ENCODE measurements at places on chromosomes 6 and 20.

GRCh38 chr6:89392823-89393222 is 19.2 kb downstream of the RRAGD start:
- DNase-seq: no peak

GRCh38 chr6:121491576-121491975 is 56.1 kb downstream of the GJA1 start:
- no peak for DNase-seq

GRCh38 chr6:85795945-85796344 is 153.3 kb upstream of the SYNCRIP start:
- no peak for DNase-seq

DNA sequence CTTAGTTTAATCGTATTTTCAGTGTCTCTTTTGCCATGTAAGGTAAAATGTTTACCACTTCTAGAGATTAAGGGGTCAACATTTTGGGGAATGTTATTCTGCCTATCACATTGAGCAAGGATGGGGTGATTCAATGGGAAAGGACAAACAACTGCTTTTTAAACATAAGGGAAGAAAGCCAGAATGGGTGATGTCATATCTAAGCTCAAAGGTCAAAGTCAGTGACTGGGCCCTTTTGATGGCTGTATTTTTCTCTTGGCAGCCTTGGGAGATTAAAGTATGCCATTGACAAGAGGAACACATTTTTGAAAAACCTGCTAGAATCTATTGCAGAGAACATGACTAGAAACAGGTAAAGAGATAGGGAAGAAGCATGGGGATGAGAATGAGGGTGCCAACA is 477.3 kb upstream of the IRAK1BP1 start:
- no peak for DNase-seq

DNA sequence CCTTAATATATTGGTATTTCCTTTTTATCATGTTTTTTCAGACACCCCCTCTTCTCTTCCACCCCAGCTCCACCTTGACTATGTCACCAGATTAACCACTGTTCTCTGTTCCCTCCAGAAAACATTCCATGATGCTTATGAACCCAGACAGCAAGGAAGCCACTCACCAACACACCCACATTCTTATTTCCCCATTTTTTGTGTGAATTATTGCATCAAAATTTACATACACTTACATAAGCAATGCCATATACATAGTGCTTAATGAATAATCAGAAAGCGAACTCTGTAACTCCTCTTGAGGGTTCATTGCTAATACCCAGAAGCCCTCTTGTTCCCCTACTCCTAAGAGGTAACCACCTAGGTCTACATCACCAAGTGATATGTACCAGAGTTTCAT is 182.3 kb upstream of the CDYL start:
- no peak for DNase-seq

- no peak for DNase-seq
These were observed 119.7 kb downstream of the BCKDHB start for GRCh38 chr6:80226151-80226550.

DNA sequence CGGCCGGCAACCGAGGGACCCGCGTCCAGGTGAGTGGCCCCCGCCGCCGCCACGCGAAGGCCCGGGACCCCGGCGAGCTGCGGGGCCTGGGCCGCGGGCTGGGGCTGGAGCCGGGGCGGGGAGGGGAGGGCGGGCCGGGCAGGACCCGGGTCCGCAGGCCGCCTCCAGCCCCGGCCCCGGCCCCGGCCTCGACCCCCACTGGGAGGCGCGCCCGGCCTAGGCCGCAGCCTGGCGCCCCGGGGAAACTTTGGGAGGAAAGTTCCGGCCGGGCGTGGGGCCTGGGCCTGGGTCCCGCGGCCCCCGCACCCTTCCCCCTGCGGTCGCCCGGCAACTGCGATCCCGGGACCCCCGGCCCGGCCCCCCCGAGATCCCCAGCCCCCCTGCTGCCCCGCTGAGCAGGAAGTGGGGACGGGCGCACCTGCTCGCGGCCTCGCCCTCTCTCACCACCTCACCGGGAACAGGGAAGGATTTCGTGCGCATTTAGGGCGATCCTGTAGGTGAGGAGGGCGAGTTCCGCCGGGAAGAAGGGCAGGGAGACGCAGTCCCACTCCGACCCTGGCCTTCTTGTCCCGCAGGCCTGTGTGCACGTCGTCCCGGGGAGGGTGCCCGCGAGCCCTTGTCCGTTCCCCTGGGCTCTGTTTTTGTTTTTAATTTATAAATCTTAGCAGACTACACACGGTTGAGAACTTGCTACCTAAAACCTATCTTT is 402 bp downstream of the OSBPL2 start:
- no peak for DNase-seq

- DNase-seq: no peak
These were observed 125.0 kb upstream of the LAMA2 start for GRCh38 chr6:128757961-128758360.

GRCh38 chr20:36709126-36709525 is 36.8 kb downstream of the NDRG3 start:
- no peak for DNase-seq

DNA sequence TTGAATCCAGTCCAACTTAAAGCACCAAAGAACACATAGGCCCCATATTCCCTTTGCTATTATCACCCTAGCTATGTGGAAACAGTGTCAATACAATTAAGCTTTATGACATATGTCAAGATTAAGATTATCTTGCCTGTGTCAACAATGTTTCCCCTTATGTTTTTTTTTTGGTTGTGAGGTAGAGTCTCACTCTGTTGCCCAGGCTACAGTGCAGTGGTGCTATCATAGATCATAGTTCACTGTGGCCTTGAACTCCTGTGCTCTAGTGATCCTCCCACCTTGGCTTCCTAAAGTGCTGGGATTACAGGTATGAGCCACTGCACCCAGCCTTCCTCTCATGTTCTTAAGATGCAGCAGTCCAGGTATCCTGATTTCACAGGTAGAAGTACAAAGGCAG is 17.8 kb downstream of the AFG1L start:
- DNase-seq: no peak

GRCh38 chr6:169225887-169226286 is 27.8 kb downstream of the THBS2 start:
- no peak for DNase-seq

GRCh38 chr6:107106165-107106564 is 9.2 kb downstream of the BEND3 start:
- DNase-seq: no peak

DNA sequence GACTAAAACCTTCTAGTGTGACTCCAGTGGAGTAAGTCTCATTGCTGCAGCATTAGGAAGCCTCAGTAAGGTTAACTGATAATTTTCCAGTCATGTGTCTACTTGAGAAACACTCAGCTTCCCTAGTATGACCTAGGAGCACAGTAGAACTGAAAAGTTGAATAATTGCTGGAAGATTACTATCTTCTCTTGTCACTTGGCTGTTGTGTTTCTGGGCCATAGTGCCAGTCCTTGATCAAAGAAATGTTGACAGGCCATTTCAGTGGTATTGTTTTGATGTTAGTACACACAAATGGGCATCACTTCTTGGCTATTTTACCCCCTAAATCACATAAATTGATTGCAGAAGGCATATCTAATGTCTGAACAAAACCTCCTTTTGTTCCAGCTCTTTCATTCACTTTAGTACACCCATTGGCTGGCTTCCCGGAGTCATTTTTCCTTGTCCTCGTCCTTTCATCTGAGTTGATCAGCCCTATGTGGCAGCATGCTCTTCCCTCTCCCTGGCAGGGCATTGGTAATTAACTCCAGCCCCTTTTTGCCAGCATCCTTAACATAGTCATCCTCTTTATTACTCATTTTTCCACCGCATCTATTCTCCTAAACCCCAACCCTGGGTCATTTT is 6.0 kb downstream of the ENPP3 start:
- DNase-seq: peak; percentile 37

- DNase-seq: peak; percentile 82
These were observed 38.9 kb downstream of the MGME1 start for GRCh38 chr20:18007534-18008292.

GRCh38 chr6:127120787-127121636 is 2.5 kb downstream of the RSPO3 start:
- peak; percentile 28 for DNase-seq

DNA sequence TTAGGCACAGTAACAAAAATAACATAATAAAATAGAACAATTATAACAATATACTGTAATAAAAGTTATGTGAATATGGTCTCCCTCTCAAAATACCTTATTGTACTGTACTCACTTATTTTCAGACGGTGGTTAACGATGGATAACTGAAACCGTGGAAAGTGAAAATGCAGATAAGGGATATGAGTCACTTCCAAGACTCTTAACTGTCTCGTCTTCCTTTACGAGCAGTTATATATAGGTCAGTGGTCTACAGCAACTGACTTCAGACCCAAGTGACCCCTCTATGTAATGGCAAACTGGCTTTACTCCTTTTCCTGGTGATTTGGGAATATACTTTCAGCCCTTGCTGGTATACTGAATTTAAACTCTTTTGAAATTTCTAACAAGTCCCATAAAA is 261.4 kb downstream of the SLC35F1 start:
- DNase-seq: no peak

DNA sequence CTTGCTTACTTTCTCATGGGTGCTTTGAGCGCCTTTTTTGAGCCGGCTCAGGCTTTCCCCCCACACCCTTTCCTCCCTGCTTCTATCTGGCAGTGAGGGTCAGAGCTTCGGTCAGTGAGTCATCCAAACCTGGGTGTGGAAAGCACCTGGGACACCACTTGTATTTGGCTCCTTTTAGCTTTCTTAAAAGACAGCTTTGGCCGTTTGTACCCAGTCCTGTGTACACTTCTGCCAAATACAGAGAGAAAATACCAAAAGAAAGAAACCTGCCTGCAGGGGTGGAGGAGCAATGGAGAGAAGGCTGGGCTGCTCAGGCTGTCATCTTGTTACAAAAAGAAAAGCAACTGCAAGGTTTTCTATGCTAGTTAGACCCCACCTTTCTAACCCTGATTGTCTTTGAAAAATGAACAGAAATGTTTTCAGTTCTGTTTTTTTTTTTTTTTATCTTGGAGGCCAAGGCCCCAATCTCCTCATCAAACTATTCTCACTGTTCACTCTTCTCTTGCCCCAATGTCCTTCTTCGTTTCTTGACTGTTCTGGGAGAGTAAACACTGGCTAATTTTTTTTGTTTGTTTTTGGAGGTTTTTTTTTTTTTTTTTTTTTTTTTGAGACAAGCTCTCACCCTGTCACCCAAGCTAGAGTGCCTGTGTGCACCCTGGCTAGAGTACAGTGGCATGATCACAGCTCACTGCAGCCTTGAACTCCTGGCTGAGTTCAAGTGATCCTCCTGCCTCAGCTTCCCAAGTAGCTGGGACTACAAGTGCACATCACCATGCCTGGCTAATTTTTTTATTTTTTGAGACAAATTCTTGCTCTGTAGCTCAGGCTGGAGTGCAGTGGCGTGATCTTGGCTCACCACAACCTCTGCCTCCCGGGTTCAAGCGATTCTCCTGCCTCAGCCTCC is 76.4 kb downstream of the SSR1 start:
- DNase-seq: no peak

DNA sequence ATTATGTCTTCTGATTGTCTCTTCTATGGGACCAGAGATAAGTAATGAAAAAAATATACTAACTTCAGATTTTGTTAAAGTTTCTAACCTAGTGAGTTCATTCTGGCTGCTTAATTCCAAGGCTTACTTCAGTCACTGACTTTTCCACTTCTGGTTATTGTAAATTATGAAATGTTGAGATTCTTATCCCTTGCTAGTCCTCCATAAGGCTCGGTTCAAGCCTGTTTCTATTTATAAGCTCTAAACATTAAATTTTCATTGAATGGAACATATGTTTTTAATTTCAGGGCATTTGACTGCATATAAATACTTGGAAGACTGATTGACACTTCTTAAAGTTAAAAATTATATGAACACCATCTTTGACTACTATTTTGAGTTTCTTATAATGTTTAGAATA is 23.6 kb upstream of the NKAIN2 start:
- no peak for DNase-seq

- no peak for DNase-seq
These were observed 1.9 kb upstream of the BACH2 start for GRCh38 chr6:90298459-90299053.

DNA sequence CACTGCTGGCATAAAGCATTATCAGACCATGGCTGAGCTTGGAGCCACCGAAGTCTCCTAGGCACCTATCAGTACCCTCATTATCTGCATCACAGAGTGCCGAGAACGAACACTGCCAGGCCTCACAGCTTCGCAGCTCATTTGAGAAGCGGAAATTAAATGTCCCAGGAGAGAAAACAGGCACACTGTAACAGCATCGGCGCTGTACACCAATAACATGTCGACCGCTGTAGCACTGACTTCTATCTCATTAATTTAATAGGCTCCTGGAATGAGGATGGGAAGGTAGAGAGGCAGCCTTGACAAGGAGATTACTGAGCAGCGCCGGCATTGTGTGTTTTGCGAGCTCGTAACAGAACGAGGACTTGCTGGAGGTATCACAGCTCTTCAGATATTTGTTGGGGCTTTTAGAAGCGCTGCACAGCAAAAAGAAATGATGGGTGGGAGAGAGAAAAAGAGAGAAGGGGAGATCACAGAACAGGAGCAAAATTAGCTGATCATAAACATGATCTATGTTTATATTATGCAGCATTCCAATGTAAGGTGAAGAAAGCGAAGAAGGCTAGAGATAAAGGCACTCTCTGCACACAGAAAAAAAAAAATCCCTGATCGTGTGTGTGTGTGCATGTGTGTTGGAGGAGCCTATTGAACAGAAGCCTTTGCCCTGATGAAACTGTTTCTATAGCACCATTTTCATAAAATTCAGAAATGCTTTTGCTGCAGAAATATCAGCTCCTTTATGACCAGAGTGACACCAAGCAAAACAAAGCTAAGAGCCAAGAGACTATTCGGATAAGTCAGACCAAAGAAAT is 29.2 kb downstream of the ID4 start:
- DNase-seq: no peak

DNA sequence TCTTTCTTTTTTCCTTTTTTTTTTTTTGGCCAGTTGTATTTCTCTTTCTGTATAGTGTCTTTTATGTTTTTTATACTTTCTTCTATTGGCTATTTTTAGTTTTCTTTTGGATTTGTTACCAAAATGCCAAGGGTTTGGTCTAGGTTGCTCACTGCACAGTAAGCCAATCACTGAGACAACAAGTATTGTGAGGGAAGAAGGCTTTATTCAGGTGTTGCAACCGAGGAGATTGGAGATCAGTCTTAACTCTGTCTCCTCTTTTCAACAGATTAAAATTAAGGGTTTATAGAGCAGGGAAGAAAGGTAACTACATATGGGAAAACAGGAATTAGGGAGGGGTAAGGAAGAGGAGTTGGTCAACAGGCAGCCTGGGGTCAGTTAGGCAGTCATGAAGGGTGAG is 10.1 kb upstream of the TRIM26 start:
- no peak for DNase-seq

- no peak for DNase-seq
These were observed 57.7 kb downstream of the PDE10A start for GRCh38 chr6:165605182-165605875.

GRCh38 chr6:101633081-101633480 is 239.6 kb downstream of the GRIK2 start:
- DNase-seq: peak; percentile 12

DNA sequence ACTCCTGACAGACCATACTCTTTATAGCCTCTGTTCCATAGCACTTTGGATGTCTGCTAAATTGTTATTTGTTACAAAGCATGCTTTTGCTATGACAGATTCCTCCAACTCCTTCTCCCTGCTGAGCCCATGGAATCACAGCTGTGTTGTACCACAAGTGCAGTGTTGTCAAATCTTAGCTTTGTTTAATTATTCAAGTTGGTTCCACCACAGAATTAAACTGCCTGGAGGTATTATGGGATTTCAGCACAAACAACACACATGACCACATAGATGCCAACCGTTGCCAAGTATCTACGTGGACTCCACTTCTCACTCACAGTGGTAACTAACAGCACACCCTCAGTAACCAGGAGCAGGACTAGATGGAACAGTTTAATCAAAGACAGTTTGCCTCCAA is 32.7 kb upstream of the MARCKS start:
- no peak for DNase-seq

GRCh38 chr6:105348897-105349296 is 54.0 kb downstream of the PREP start:
- no peak for DNase-seq

All from NCI-H446 treated with DMSO at 0.1 percent for 48 hours (cell line).